ENCODE measurements at places on chromosomes 7 and 10.

- DNase-seq = no peak
Observed at GRCh38 chr10:103967448-103968071, 620 bp downstream of the SLK start.

- no peak for DNase-seq
Observed at GRCh38 chr10:18369859-18370473, 229.7 kb downstream of the CACNB2 start.

DNA sequence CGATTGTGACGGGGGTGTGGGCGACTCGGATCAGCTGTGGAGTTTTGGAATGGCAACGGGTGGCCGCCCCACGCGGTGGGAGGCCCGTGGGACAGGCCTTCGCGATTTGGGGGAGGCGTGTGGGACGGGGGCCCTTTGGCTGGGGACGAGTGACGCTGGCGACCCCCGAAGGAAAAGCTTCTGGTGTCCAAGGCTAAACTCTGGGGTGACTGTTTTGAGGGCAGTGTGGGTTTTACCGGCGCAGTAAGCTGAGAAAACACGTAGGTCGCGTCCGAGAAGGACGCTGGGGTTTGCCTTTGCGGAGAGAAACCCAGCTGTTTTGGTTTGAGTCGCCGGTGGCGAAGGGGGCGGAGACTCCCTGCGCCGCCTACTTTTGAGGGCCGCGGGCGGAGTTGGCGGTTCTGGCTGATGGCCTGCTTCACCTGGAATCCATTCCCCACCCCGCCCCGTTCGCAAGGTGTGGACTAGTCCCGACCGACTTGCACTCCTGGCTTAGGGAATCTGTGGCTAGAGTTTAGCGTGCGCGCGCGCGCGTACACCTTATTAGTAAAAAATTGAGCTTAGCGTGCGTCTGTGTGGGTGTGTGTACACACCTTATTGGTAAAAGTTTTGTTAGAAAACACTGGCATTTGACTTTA lies 606 bp downstream of the TAX1BP1 start:
- peak; percentile 81 for DNase-seq

DNA sequence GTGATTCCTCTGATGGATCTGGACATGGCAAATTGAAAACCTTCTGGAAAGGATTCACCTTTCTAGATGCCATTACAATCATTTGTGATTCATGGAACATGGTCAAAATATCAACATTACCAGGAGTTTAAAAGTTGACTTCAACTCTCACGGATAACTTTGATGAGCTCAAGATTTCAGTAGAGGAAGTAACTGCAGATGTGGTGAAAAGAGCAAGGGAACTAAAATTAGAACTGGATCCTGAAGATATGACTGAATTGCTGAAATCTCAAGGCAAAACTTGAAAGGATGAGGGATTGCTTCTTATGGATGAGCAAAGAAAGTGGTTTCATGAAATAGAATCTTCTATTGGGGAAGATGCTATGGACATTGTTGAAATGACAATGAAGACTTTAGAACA lies 293.6 kb downstream of the ARHGAP12 start:
- DNase-seq = no peak

DNA sequence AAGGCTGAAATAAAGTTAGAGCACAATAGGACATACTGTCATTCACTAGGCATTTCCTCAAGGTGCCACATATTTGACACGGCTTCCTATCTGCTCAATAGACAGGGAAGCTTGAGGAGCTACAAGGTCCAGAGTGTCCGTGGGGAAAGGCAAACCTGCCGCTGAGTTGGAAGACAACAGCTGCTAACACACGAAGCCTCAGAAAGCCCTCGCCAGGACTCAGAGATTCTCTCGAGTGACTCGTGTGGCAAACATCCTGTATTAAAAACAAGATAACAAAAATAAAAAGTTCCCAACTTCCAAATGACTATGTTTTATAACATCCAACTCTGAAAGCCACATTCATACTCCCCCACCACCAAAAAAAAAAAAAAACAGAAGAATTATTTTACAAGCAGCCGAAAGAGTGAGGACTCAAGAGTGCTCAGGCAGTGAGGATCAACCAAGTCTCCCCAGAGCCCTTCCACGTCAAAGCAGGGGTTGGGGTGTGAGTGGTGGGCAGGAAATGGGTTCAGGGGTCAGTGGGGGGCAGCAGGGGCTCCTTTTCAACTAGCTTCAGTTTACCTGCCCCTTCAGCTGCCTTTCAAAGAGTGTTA lies 67.6 kb downstream of the STK17A start:
- DNase-seq = no peak

DNA sequence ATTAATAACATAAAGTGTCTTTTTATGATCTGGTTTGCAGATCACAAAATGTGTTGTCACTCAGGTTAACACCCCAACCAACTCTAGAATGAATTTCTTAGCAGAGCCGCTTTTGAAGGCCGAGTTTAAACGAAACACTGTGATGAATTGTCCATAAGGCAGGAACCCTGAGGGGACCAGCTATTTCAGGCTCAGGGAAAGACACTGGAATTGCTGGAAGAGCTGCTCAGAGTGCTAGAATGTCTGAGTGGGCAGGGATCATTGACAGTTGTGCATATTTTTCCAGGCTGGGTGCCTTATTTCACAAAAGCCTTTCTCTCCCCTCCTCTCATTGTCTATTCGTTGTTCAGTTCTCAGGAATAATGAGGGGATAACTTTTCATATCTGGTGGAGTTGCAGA lies 68.7 kb upstream of the PRKG1 start:
- DNase-seq = no peak

- DNase-seq = no peak
Observed at GRCh38 chr10:103238506-103239252, 7.0 kb upstream of the RPEL1 start.

GRCh38 chr7:155069992-155070751 lies at the start of gene HTR5A:
TSS of gene HTR5A (plus strand) at chr7:155070324. CDS start at chr7:155070900, 576 bp downstream.
- peak; percentile 51 for DNase-seq

DNA sequence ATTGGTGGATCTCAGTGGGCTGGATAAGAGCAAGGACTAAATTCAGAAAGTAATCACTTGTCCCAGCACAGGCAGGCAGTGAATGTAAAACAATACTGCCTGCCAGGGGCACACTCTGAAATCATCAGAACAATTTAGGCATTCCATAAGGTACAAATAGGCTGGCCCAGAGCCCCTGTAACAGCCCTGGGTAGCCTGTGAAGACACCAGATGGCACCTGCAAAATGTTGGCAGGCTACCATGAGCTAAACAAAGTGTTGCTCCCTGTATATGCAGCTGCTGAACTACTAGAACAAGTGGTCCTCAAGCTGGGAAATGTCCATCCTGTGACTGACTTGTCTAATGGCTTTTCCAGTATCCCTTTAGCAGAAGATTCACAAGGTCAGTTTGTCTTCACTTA lies 3.0 kb upstream of the PRSS37 start:
- DNase-seq = no peak

DNA sequence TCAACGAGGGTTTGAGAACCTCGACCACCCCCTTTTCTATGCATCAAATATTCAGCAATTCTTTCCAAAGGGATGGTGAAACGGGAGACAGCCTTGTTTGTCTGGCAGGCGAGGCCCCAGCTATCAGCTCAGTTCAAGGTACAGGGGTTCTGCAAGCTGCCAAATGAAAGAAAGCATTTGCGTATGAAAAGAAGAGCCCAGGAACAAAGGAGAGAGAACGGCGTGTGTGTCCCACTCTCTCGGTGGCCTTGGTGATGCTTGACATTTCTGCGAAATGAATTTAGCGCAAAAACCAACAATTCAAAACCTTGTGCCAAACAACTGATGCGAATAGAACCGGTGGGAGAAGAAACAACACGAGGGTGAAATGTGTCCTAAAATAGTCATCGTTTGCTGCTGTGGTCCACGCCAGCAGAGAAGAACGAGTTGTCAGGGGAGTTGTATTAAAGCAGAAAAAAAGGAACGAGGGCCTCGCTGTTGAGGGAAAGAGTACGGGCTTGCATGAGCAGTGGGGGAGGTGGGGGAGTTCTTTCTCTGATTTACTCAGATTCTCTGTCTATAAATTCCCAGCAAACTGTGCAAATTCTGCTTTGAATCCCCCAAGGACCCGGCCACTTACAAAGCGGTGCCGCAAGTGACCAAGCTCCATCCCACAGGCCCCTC lies 97.7 kb downstream of the TMEM130 start:
- DNase-seq = no peak

- DNase-seq = no peak
Observed at GRCh38 chr10:119669975-119670640, 18.9 kb downstream of the BAG3 start.

DNA sequence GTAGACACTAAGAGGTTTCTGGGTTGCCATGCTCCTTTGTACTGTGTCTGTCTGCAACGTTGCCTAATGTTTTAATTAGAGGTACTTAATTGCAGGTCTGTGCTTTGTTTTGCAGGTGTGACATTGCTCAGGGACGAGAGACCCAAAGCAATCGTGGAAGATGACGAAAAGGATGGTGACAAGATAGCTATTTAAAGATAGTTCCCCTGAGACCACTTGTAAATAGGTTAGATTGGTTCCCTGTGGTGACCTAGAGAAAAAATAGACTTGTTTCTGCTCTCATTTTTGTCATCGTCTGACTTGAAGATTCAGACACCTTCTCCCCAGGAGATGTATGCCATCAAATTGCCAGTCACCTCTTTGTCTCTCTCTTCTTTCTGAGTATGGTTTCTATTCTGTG lies 20.1 kb downstream of the PPP1R17 start:
- DNase-seq = no peak

GRCh38 chr10:106761906-106762305 lies 402.6 kb downstream of the SORCS1 start:
- DNase-seq = no peak

GRCh38 chr10:106107706-106108105 lies 1056.8 kb downstream of the SORCS1 start:
- DNase-seq = no peak

GRCh38 chr7:117137868-117138267 lies 184.6 kb downstream of the ST7 start:
- no peak for DNase-seq

- DNase-seq = no peak
Observed at GRCh38 chr10:102394801-102395399, 605 bp upstream of the NFKB2 start.

DNA sequence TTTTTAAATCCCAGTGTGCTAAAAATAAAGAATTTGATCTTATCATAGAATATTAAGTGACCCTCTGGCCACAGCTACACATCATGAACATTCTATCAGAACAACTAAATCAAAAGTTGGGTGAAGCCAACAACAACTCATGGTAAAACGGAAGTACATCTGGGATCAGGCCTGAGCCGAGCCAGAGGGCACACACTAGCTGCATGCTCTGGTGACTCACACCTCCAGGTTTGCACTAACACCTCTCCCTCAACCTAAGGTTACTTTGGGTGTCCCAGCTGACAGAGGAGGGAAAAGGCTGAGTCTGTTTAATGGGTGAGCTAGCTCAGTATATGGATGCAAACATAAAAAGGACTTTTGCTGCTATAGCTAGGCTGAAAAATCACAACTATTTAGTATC lies 281.6 kb downstream of the HGF start:
- no peak for DNase-seq

DNA sequence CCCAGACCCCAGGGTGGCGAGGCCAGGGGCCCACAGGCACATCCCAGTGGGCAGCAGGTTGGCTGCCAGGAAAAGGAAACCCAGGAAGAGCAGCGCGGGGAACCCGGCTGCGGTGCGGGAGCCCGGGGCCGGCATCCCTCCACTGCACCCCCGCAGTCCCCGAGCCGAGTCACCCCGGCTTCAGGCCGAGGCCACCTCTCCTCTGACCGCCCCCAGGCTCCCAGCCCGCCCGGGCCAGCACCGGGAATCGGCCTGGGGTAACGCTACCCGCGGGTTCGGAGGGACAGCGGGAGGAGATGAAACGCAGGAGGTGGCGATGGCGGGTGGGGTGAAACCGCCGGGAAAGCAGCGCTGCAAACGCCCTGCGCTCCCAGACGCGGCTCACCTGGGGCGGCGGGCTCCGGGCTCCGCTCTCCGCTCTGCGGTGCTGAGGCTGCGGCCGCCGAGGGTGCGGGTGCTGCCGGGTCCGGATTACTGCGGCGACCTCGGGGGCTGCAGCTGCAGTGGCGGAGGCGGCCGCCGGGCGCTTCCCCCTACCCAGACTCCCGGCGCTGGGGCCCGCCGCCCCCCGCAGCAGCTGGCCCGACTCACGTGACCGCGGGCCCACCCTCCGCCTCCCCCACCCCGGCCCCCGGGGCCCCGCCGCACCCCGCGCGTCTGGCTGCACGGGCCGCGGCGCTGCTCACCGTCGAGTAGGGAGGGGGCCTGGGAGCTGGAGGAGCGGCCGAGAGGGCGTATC lies at the start of gene SCRN1:
Gene SCRN1, minus strand, starts transcription at position 545 of the 739 bp plus-strand sequence. CDS start 20,734 bp downstream, outside the sequence.
- peak; percentile 5 for DNase-seq

DNA sequence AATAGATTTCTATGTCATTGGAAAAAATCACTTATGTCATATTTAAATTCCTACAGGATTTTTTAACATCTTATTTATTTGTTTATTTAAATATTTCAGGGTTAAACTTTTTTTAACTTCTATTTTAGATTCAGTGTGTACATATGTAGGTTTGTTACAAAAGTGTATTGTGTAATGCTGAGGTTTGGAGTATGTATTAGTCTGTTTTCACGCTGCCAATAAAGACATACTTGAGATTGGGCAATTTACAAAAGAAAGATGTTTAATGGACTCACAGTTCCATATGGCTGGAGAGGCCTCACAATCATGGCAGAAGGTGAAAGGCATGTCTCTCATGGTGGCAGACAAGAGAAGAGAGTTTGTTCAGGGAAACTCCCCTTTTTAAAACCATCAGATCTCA lies 65.4 kb downstream of the MGAM2 start:
- no peak for DNase-seq

- DNase-seq = no peak
Observed at GRCh38 chr7:137324796-137325696, 18.5 kb downstream of the PTN start.

- peak; percentile 44 for DNase-seq
Observed at GRCh38 chr10:97210543-97210960, 24.8 kb upstream of the SLIT1 start.

GRCh38 chr7:28989211-28989980 lies 31.3 kb upstream of the TRIL start:
- DNase-seq = no peak

- no peak for DNase-seq
Observed at GRCh38 chr10:11043446-11044127, 25.9 kb downstream of the CELF2 start.

GRCh38 chr10:132665946-132666704 lies 119.8 kb downstream of the NKX6-2 start:
- no peak for DNase-seq

DNA sequence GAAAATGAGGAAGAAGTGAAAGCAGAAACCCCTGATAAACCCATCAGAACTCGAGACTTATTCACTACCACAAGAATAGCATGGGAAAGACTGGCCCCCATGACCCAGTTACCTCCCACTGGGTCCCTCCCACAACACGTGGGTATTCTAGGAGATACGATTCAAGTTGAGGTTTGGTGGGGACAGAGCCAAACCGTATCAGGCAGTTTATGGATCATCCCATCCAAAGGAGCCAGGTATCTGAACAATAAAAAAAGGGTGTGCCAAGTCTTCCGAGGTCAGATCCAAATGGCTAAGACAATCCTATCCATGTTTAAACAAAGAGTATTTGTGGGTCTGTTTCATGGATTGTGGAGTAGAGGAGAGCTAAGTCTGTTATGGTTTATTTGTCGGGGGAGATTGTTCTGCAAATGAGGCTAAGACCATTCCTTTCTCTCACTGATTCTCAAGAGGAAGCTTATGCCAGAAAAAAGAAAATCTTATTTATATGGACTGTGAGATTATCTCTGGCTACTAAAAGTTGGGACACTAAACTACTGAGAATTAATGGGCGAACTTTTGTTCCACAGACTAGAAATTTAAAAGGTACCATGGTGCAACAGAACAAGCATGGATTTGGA lies 203.7 kb downstream of the IPMK start:
- no peak for DNase-seq
